ENCODE measurements at places on chromosomes 7 and 10.

GRCh38 chr7:130554481-130554880 lies 62.6 kb downstream of the MEST start:
- no peak for DNase-seq

GRCh38 chr10:13916384-13916947 lies 329.7 kb downstream of the PRPF18 start:
- DNase-seq = no peak

DNA sequence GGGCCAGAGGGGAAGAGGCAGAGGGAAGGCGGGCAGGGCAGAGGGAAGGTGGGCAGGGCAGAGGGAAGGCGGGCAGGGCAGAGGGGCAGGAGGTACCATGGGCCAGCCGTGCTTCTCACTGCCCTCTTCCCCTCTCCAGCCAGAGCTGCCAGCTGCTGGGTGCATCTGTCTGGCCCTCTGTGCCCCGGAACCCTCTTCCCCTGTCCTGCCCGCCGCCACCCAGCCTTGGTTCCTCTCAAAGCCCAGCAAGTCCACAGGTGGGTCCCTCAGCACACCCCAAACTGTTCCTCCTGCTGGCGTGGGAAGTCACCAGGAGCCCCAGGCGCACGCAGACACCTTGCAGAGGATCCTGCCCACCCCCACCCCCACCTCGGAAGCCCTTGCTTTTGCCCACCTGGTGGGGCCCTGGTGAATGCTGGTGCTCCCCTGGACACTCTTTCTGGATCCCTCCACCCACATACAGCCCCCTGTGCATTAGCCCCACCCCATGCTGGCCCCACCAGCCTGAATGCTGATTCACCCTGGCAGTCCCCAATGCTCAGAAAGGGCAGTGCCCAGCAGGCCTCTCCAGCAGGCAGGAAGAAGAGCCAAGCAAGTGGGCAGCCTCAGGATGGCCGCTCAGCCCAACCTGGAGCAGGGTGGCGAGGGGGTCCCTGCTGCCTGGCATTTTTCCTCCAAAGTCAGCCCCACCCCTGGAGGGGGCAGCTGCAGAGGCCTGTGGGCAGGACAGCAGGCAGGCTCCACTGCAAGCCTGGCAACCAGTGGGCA lies 1.9 kb upstream of the PWWP2B start:
- DNase-seq = no peak

DNA sequence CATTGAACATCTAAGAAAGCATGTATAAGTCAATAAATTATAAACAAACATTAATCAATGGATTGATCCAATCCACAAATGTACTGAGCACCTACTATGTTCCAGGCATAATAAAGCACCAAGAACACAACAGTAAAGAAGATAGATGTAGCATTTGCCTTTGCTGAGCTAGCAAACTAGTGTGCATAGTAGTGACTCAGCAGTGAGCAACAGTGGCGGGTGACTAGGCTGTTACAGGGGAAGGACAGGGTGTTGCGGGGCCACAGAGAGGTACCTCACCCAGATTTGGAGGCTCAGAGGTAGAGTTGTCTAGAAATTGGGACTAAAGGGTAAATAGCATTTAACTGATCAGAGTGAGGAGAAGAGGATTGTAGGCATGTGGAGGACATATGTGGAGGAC lies 83.6 kb downstream of the NXPH1 start:
- DNase-seq = no peak

DNA sequence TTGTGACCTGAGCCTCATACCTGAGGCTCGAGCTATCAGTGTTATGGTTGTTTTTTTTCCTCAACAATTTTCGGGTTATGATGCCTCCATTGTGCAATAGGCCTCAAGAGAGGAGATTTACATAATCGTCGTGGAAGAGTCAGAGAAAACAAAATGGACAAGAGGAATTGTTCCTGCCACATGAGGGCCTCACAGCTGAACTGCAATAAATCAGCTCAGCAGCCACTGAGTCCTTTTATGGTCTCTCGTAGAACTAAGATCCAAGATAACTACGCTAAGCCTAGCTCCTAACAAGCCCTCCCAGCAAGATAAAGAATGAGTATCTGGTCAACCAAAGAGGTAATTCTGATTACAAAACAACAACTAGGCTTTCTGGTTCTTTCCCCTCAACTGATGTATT lies 336.8 kb downstream of the WDR11 start:
- DNase-seq = no peak

DNA sequence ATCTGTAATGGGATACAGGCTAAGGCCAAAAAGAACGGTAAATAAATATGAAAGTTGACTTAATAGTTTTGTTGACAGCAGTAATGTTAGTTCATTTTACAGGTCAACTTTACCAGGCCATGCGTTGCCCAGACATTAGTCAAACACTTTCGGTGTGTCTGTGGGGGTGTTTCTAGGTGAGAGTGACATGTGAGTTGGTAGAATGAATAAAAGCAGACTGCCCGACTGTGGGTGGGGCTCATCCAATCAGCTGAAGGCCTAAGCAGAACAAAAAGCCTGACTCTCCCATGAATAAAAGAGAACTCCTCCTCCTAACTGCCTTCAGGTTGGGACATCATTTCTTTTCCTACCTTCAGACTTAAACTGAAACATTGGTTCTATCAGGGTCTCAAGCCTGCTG lies 132.3 kb downstream of the MTPAP start:
- DNase-seq = no peak

DNA sequence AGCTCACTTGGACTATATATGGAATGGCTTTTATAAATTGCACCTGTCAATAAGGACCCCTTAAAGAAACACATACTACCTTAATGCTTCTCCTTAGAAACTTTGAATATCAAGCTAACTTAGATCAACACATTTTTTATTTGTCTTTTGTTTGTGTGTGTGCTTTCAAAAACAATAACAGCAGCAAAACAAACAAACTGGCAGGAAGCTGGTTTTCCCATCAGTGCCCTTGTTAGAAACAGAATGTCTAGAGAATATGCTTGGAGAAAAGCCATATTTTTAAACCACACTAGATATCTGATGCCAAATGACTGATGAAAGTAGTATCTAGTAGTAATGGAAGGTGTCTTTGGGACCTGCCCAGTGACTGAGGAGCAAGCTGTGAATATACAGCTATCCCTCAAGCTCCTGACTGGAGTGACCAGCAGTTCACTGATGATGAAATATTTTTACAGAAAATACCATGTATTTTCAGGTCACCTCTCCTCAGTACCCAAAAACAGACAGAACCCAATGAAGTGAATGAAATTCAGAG lies 1.0 kb downstream of the PDE1C start:
- DNase-seq = no peak

GRCh38 chr10:85067955-85068354 lies 739.6 kb downstream of the CCSER2 start:
- DNase-seq = no peak

DNA sequence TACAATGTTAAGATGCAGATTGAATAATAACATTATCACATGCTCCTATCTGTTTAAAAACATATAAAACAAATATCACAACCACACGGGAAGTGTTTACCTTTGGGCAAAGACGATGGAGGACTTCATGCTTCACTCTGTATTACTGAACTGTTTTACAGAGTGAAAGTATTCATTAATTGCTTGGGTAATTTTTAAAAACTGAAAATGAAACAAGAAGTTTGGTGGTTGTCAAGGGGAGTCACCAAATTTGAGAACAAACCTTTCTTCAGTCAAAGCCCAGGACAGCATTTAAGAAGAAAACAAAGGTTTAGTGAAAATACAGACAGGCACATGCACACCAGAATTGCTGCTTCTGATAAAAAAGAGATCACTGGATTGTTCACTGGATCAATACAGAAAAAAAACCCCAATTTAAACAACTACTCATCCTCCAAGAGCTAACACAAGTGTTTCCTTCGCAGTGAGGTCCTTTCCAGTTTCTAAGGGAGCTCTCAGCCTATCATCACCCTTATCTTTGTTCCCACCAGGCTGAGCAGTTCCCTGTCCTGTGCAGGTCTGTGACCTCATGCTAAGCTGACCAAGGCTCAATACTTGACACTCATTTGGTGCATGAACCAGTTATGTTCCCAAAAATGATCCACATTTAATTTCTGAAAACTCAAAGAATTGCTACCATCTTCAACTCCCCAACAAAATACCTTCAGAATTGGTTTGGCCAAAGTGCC lies 8.8 kb downstream of the PARP12 start:
- no peak for DNase-seq

DNA sequence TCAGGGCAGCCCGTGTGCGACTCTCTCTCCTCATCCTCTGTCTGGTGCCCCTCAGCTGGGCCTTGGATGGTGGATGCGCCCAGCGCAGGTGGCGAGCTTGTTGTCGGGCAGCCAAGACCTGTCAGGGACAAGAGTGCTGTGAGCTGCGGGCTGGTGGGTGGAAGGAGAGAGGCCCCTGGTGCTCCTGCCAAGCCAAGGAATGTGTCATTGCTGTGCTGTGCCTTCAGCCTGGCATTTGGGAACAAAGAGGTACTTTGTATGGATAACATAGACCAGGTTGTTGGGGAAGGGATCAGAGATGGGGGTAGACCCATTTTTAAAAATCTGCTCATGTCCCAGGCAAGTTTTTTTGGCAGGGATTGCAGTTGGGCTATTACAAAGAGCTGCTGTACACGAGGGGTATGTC lies 120.9 kb downstream of the PKD1L1 start:
- no peak for DNase-seq

- DNase-seq = no peak
Observed at GRCh38 chr10:15200626-15201025, 32.1 kb upstream of the NMT2 start.

DNA sequence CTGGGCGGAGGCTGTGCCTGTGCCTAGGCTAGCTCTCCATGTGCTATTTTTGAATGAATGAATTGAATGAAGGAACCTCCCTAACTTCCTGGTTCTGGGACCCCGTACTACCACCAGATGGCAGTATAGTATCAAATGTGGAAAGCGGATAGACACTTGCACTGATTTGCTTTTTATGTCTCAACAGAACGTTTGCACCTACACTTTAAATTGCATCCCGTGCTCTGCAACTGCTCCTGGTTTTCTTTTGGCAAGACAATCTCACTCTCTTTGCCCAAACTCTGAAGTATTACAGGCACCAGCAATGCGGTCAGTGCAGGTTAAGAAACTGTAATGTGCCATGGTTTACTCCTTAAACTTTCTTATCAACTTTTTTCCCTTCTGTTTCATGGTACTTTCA lies 6.5 kb downstream of the FZD8 start:
- DNase-seq = no peak
